ENCODE measurements at places on chromosomes 13 and 19.

- no peak for DNase-seq
Observed at GRCh38 chr13:35824395-35824794, 306.8 kb downstream of the DCLK1 start.

- no peak for DNase-seq
Observed at GRCh38 chr19:1434040-1434366, 4.2 kb upstream of the RPS15 start.

DNA sequence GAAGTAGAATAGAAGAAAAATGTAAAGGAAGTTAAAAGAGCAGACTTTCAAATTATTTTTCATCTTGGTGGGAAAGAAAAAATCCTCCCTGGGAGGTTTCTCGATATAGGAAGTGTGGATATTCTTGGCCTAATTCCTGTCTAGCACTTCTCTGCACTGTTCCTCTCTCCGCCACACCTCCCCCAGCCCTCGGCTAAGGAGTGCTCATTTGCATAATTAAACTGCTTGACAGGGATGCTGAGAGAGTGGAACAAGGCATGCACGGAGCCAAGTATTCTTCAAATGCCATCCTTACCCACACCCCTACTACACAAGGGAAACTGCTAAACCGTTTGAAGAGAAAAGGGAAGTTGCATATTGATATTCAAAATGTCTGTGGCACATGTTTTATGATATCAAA lies 511.0 kb upstream of the HTR2A start:
- DNase-seq: no peak

DNA sequence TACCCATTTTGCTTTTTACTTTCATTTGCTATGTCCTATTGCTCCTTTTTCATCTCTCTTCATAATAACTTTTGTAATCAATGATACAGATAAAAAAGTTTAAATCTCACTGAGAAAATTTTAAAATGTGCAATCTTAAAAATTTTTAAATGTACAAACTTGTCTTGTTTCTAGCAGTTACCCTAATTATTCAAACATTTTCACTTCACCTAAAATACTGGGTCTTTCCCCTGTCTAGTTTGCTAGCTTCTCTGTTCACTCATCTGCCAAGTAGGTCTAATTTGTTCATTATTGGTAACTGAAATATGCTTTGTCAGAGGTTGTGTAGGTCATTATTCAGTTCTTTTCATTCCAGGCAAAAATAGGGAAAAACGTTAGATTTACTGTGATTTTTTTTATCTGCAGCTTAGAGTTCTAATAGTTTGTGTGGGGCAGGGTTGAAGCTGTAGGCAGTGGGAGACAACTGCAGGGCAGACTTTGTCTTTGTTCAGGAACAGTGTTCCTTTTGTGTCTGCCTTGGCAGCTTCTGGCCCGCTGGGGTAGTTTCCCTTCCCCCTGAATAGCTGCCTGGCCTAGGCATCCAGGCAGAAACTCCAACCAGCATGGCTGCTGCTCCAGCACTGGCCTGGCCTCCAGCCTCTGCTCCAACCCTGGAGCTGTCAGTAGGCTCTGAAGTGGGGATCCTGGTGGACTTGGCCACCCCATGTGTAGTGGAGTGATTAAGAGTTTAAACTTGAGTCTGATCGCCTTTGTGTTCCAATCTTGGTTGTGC lies 48.5 kb downstream of the WDFY2 start:
- DNase-seq: no peak

GRCh38 chr13:72221276-72221962 lies 354.4 kb upstream of the DACH1 start:
- DNase-seq: peak; percentile 75

GRCh38 chr19:4379383-4380253 lies 20.7 kb downstream of the SH3GL1 start:
- peak; percentile 76 for DNase-seq

- DNase-seq: no peak
Observed at GRCh38 chr19:39607561-39607960, 5.2 kb downstream of the LGALS13 start.

GRCh38 chr19:55116232-55116858 lies 1.1 kb downstream of the PPP1R12C start:
- DNase-seq: peak; percentile 39

DNA sequence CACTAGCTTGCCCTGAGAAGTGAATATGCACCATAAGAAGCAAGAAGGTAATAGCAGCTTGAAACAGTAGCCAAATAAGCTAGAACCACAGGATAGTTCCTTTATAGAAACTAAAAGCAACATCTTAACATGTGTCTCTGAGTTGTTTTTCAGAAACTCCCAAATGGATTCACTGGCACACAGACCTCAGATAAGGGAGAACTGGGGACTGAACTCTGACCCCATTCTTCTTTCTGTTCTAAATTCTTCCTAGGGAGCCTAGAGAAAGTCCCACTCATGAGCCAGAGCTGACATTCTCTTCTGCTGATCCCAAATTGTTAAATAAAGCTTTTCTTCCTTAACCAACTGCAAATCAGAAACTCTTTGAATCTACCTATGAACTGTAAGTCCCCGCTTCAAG lies 146.1 kb downstream of the PCDH9 start:
- no peak for DNase-seq

DNA sequence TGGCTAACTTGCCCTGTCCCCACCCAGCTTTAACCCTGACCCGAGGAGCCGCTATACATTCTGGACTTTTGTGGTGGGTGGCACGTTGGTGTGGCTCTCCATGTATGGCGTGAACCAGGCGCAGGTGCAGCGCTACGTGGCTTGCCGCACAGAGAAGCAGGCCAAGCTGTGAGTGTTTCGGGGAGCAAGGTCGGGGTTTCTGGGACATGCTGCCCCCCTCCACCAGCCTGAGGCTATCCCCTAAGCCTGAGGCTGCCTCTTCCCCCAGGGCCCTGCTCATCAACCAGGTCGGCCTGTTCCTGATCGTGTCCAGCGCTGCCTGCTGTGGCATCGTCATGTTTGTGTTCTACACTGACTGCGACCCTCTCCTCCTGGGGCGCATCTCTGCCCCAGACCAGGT lies 6.0 kb downstream of the SLC5A5 start:
- DNase-seq: no peak

DNA sequence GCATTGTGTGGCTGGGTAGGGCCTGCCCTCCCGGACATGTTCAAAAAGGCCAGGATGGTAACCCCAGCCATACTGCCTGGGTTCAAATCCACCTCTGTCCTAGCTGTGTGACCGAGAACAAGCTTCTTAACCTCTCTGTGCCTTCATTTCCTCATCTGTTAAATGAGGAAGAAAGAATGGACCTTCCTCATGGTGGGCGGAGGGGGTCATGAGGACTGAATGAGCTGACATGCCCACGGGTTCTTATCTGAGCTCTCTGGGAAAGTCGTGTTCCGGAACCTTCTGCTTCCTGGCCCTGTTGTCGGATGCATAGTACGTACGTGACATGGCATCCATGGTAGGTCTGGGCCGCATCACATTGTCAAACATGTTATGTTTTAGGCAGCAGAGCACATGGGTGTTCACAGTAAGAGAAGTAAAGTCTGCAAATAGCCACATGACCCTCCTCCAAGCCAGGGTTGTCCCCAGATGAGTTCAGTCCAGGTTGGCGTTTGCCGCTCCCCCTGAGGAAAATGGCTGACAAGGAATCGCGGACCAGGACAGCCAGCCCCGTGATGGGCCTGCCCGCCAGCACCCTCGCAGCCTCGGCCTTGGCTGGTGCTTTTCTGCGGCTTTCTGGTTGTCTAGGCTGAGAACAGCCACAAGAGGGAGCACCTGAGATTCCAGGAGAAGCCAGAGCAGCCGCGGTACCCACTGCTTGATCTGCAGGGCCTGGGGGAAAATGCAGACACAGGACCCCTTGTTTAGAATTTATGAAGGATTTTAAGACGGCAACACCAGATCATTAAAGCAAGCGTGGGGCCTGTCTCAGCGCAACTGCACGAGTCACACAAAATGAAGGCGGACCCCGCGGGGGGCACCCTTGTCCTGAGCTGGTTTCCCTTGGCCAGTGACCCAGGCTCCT lies 2.4 kb upstream of the NTN5 start:
- peak; percentile 79 for DNase-seq

DNA sequence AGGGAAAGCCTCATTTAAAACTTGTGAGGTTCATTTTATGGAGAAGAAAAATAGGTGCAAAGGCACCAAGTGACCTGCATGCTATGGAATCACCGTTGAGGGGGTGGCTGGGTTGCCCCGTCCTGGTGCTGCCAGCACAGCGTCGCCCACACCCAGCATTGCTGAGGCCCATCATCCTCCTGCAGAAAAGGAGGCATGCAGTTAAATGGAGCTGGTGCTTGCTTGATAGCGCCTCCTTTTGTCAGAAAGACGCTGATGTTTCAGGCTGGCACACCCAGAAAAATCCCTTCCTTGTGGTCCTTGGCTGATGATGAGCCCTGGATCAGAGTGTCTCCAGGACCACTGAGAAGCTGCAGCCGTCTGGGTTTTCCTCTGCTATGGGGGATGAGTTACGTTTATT lies 36.9 kb downstream of the DHRS12 start:
- DNase-seq: no peak

DNA sequence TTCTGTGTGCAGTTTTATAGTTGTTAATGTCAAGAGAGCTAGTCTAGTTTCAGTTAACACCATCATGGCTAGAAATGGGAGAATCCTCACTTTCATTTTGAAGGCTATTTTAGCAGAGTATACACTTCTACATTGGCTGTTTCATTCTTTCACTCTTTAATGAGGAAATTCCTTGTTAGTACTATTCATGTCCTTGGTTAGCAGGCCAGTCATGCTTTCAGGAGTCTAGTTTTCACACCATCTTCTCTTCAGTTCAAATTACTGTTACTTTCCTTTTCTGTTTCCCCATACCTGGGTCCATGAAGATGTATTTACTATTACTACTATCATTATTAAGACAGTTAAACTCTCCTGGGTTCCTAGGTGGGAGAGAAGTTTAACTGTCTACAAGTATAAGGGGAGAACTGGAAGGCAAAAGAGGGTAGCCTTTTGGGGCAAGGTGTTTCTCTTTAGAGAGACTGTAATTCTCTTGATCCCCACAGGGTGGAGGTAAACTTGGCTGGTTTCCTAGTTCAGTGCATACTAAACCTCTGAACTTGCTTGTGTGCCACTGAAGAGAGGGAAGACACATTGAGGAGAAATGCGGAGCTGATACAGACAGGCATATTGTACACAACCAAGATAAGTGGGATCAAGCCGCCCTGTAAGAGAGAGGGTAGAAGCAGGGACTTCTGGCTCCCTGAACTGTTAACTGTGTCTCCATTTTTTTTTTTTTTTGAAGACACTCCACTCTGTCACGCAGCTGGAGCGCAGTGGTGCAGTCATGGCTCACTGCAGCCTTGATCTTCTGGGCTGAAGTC lies 41.3 kb upstream of the IGFL4 start:
- peak; percentile 60 for DNase-seq

DNA sequence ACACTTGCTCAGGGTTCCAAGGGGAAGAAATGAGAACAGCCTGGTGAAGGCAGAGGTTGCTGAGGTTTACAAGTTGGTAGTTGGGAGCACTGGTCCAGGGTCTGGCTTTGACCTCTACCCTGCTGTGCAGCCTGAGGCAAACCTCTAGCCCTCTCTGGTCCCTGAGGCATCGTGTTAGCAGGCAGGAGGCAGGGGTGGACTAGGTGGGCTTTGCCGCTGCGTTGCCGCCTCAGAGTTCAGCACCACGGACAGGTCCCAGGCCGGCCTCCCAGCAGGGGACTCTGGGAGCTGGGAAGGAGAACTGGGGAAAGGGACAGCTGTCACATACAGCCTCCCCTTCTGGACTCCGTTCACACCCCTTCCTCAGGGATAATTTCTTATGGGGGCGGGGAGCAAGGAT lies 3.1 kb downstream of the NCAN start:
- peak; percentile 29 for DNase-seq

- peak; percentile 54 for DNase-seq
Observed at GRCh38 chr19:56076498-56076897, 44.6 kb downstream of the ZNF787 start.

DNA sequence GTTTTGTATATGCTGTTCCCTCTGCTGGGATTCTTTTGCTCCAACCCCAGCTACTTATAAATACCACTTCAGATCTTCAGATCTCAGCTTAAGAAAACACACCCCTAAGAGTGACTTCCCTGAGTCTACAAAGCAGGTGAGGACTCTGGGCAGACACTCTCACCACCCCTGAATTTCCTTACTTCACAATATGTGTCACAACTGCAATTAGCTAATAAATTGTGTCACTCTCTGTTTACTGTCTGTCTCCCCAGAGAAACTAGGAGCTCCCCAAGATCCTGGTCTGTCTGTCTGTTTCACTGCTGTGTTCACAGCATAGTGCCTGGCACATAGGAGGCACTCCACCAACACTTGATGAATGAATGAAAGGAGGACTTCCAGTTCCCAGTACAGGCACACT lies 14.4 kb downstream of the CEBPA start:
- DNase-seq: no peak

- DNase-seq: peak; percentile 26
Observed at GRCh38 chr13:46605825-46606554, 53.0 kb downstream of the LRCH1 start.

DNA sequence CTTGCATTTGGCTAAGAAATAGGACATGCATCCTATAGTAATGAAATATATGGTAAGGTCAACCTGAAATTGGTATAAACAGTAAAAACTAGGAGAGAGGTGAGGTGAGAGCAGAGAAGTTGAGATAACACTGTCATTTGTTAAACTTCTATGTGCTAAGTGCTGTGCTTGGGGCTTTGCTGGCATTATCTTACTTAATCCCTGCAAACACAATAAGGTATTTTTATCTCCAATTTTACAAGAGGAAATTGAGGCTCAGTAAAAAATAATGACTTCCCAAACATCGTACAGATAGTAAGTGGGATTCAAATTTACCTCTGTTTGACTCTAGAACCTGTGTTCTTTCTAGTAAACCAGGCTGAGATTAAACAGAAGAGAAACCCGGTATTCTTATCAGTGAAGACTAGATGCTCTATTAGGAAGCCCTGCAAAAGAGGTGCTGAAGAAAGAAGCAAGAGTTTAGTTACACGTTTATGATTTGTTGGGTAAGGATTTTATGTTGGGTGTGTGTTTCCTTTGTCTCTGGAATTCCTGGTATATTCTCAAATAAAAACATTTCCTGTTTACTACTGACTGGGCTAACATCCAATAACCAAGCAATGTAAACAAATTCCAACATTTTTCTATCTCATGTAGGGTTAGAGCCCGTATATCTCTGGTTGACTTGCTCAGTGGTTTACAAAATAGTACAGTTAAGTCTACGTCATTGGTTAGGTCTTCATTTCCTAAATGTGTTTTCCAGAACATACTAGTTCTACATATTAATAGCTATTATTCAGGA lies 137.3 kb upstream of the FNDC3A start:
- peak; percentile 43 for DNase-seq

- DNase-seq: no peak
Observed at GRCh38 chr19:40147338-40147692, 43.9 kb upstream of the MAP3K10 start.

GRCh38 chr19:2722541-2723344 lies 1.6 kb upstream of the DIRAS1 start:
- peak; percentile 86 for DNase-seq

DNA sequence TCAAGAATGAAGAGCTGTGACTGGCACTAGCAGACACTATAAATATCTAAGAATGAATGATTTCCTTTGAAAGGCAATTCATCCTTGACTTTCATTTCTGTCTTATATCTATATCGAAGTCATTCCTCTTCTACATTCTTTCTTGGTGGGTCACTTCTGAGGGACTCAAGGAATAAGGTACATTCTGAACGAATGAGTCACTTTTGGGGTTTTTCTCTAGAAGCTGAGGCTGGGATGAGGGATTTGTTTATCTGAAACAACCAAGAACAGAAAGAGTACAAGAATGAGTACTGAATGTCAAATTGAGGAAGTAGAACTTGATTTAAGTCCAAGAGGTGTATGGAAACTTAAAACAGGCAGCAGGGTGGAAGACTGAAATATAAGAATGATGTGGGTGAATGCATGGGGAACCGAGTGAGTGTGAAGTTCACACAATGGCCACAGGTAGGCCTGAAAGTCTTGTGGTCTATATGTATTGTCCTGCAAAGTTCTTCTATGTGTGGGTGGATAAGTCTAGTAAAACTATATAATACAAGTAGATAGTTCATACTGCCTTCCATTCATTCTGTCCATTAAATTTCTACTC lies 343.9 kb downstream of the OXGR1 start:
- DNase-seq: peak; percentile 87
